ENCODE measurements at places on chromosomes 6 and 20.

DNA sequence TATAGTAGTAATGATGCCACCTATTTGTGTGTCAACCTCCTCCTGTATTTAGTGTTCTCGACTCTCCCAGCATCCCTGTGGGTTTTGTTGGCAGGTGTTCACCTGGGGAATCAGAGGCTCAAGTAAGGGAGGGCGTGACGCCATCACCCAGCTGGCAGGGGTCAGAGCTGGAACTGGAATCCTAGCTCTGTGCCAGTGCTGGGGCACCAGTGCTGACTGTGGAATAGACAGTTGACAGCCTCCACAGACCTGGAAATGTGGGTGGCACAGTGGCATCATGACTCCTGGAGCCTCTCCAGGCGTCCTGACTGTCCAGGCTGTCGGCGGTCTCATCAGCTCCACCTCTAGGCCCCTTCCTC lies 102.8 kb downstream of the SYCP2 start:
- DNase-seq: no peak

GRCh38 chr20:47113362-47114109 lies 218.9 kb downstream of the EYA2 start:
- no peak for DNase-seq

DNA sequence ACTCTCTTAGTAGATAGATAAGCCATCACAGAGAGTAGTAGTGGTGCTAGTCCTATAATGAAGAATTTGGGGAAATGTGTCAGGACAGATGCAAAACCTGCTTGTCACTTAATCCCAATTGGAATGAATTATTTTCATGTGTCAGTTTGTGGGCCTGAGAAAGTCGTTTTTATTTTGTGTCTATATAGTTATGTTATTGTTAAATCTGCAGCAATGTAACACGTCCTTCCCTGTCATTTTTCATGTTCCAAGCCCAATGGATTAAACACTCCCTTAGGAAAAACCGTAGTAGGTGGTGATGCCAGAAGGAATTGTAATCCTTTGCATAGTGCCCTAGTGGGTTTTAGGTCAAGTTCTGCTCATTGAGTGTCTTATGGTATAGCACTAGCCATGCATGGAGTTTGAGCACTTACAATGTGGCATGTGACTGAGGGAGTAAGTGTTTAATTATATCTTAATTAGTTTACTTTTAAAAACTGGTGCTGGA lies 105.9 kb upstream of the PRSS16 start:
- no peak for DNase-seq

DNA sequence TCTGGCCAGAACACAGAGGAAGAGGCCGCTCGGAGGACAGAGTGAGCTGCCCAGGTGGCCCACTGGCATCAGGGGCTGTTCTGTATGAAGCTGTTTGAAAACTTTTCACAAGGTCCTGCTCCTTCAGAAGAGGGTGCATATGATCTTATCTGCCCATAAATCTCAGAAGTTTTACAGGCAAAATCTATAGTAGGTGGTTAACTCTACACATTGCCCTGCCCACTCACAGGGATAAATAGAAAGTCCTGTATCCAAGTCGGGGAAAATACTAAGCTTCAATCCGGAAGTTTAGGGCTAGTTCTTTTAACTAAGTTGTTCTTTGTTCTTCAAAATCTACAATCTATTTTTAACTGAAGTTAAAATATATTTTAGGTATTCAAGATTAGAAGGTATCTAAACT lies 233.7 kb downstream of the FOXA2 start:
- no peak for DNase-seq

DNA sequence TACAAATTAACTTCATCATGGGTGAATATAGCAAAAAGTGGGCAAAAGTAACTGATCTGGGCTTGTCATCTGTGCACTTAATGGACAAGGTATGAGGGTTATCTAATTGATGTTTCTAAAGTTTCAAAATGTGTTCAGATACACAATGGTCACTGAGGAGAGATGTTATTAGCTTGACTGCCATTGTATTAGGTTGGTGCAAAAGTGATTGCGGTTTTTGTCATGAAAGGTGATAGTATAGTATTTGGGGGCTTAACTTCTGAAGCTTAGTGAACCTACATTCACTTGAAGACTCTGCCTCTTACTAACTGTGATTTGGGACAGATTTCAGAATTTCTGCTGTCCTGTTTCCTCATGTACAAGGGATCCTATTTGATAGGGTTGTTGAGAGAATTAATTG lies 159.6 kb downstream of the UST start:
- no peak for DNase-seq

- DNase-seq: no peak
Measured at GRCh38 chr20:44970243-44970757, 4.0 kb downstream of the STK4 start.

DNA sequence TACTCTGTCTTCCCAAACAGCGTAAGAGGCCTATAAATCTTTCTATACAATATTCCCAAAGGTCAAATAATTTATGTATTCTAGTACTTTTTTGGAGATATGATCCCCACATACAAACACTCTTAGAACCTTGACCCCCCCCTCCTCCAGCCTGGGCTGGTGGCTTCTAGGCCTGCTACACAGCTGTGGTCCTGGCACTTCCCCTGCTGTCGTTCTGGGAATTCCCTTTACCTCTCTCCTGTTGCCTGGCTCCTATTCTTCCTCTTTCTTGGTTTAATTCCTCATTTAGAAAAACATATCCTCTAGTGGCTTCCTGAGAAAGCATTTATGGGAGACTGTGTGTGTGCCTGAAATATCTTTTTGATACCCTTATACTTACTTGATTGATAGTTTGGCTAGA lies 4.1 kb upstream of the TXLNB start:
- no peak for DNase-seq

- DNase-seq: no peak
Measured at GRCh38 chr20:13165203-13165602, 55.9 kb upstream of the ISM1 start.

DNA sequence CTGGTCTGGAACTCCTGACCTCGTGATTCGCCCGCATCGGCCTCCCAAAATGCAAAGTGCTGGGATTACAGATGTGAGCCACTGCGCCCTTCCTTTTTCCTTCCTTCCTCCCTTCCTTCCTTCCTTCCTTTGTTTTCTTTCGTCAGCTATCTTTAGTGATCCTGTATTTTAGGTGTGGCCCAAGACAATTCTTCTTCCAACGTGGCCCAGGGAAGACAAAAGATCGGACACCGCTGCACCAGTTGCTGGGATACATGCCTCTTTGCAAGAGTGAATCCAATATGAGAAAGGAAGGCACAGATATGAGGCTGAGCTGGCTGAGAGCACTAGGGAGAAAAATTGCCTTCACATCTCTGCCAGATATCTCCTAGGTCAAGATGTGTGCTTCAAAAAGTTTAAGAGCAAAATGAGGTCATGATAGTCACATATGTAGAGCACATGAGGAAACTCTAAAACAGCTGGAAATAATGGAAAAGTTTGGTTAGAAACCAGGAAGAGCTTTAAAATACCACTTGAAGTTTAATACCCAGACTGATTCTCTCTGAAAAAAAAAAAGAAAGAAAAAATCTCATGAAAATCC lies 41.8 kb downstream of the OR2B2 start:
- no peak for DNase-seq

GRCh38 chr6:1915226-1915625 lies 305.5 kb downstream of the FOXC1 start:
- no peak for DNase-seq

GRCh38 chr6:95596021-95596420 lies 18.7 kb downstream of the MANEA start:
- DNase-seq: no peak

GRCh38 chr6:71123051-71123450 lies 165.6 kb upstream of the OGFRL1 start:
- no peak for DNase-seq

- DNase-seq: no peak
Measured at GRCh38 chr20:51001430-51002265, 21.3 kb downstream of the KCNG1 start.

GRCh38 chr6:25223490-25223991 lies 55.6 kb upstream of the CARMIL1 start:
- peak; percentile 63 for DNase-seq

DNA sequence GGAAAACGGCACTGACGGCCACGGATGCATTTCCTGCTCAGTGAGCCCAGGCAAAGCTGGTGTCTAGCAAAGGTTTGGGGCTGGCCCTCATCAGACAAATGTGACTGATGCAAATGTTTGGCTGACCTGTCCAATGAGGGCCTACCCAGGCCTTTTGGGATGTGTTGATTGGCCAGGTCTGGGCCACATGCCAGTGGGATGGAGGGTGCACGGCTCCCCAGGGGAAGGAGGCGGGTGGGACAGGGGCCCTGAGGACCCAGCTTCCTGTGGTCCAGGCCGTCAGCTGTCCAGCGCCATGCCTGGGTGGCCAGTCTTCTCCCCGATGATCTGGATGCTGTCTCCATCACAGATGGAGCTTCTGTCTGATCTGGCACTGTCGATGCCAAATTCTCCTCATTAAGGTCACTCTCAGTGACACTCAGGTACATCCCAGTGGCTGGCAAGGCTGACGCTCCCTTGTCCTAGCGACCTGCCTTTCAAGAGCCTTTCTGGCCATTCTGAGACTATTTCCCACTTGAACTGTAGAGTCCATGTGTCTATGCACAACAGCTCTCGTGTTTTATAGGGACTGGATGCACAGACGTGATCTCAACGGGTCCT lies 43.0 kb downstream of the NTSR1 start:
- no peak for DNase-seq

- no peak for DNase-seq
Measured at GRCh38 chr6:129481706-129482105, 228.3 kb downstream of the ARHGAP18 start.

DNA sequence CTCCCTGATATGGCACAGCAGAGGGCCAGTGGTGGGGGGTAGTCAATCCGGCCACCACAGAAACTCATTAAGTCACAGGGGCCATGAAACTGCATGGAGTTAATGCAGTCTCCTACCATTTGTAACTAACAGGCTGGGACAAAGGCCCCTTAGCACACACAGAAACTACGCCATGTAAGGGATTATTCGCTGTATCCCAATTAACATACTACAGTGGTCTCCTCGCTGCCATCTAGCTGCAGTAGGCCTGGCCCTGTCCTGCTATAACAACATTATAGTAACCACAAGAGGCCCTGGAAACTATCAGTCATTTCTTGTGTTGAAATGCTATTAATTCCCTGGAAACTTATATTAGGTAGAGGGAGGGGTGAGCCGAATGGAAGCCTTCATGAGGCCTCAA lies 72.3 kb upstream of the CCN2 start:
- no peak for DNase-seq

DNA sequence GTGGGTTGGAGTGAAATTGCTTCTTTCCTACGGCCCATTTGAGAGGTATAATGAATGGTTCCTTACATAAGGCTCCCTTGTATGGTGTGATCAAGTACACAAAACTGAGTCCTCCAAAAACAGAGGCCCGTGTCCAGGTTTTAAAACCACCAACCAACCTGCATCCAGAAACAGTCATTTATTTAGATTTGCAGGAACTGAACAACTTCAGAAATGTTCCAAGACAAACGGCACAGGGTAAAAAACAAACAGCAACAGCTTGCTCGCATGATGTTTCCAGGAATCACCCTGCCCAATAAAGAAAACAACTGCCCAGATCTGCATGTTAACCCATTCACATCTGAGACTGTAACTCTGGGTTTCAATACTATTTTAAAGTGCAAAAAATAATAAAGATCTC lies 40.2 kb upstream of the TRAM2 start:
- no peak for DNase-seq

- peak; percentile 94 for DNase-seq
Measured at GRCh38 chr6:47477497-47478232, at the start of gene CD2AP. Gene CD2AP, plus strand, starts transcription at chr6:47477789. Its CDS starts 456 bp downstream, at chr6:47478245.

GRCh38 chr6:22146931-22147701 lies 149.7 kb downstream of the PRL start:
- DNase-seq: no peak

- no peak for DNase-seq
Measured at GRCh38 chr6:168624540-168624939, 183.6 kb downstream of the SMOC2 start.

DNA sequence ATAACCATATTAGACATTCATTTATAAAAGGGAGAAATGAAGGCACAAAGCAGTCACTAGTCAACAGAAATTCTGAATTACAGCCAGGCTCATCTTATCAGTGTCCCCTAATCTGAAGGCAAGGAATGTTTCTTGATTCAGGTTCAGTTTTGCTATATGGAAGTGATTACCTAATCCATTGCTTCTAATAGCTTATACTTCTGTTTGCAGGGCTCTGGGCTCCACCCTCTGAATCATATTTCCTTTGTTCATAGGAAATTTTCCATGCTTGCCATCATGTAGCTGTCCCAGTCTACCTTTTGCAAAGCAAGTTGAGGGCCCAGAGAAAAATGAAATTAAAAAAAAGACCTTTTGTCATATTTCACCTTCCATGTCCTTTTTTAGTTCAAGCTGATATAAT lies 96.0 kb downstream of the LCA5 start:
- no peak for DNase-seq

DNA sequence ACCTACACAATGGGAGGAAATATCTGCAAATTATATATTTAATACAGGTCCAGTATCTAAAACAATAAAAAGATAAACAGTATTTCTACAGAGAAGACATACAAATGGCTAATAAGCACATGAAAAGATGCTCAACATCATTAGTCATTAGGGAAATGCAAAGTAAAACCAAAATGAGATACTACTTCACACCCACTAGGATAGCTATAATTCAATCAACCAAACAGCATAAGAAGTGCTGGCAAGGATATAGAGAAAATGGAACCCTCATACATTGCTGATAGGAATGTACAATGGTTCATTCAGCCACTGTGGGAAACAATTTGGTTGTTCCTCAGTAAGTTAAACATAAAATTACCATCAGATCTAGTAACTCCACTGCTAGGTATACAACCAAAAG lies 48.7 kb downstream of the NUDT3 start:
- DNase-seq: no peak

DNA sequence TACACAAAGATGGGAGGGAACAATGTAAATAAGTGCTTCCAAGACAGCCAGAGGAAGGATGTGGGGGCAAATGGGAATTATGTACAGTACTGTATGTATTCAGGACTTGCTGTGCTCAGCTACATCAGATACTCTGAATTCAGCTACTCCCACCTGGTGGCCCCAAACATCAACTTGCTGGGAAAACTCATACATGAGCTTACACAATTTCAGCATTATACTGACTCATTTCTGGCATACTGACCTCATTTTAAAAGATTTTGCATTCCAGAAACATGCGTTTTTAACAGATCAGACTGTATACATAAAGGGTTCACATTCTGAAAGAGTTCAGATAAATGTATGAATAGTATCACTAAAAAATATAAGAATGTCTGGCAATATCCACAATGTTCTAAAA lies 59.7 kb downstream of the GPX5 start:
- no peak for DNase-seq

GRCh38 chr20:5687884-5688283 lies 62.3 kb upstream of the SHLD1 start:
- DNase-seq: no peak
